ENCODE measurements at places on chromosomes 2 and 18. TPM values are rescaled to one million over a fixed set of nuclear protein-coding genes. Genes with fewer than 3 reads are reported as not detected.

DNA sequence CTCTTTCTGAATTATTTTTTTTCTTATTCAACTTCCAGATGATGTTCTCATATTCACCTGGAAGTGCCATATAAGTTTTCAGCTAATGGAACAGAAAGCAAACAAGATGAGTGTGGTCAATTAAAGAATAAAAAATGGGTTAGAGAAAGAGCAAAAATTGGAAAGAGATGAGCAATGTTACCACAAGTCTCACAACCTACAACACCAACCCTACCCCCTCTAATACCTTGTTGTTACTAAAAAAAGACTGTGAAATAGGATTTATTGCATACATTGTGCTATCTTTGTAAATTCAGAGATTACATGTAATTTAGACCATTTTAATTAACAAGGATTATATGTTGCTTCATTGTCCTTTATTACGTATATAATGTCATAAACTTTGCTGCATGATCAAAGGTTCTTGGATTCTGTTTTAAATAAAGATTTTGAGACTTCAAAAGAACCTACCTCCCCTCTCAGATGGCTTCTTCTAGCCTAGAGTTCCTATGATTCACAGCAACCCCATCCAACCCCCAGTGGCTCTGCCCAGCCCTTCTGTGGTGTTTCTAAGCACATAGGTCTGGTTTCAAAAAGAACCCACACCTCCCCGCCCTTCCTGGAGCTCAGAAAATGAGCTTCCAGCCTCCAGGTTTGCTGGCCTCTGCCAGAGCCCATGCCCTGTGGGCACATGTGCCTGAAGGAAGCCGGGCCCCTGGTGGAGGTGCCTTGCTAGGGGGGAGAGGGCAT lies 24.7 kb downstream of the LGALSL start:
- no peak for DNase-seq

- DNase-seq = no peak
These were observed 1.5 kb upstream of the MPPE1 start for GRCh38 chr18:11909591-11910026.

SERPINB13 gene
- total RNA-seq = 21.2 TPM

DNA sequence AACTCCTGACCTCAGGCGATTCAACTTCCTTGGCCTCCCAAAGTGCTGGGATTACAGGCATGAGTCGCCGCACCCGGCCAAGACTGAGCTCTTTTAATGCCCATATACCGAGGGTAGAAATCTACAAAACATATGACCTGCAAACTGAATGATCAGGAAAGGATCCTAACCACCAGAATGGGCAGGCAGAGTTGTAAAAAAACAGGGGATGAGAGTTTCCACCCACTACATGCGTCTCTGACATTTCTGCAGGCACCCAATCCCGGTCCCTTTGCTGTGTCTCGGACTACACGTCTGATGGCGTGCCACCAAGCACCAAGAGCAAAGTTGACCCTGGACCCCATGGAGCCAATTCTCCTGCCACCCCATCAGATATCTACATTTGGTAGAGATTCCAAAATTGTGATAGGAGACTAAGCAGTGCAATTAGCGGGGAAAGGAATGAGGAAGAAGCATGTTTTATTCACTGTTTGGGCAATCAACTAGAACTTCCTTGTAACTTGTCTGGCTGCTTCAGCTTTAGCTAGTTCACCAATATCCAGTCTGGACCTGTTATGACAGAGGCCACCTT lies 74.1 kb downstream of the ATP8B1 start:
- no peak for DNase-seq

- DNase-seq = peak; percentile 87
These were observed 82.2 kb upstream of the ITGA4 start for GRCh38 chr2:181374781-181375675.

- DNase-seq = no peak
These were observed 117.8 kb upstream of the EPC2 start for GRCh38 chr2:148526509-148527346.

DNA sequence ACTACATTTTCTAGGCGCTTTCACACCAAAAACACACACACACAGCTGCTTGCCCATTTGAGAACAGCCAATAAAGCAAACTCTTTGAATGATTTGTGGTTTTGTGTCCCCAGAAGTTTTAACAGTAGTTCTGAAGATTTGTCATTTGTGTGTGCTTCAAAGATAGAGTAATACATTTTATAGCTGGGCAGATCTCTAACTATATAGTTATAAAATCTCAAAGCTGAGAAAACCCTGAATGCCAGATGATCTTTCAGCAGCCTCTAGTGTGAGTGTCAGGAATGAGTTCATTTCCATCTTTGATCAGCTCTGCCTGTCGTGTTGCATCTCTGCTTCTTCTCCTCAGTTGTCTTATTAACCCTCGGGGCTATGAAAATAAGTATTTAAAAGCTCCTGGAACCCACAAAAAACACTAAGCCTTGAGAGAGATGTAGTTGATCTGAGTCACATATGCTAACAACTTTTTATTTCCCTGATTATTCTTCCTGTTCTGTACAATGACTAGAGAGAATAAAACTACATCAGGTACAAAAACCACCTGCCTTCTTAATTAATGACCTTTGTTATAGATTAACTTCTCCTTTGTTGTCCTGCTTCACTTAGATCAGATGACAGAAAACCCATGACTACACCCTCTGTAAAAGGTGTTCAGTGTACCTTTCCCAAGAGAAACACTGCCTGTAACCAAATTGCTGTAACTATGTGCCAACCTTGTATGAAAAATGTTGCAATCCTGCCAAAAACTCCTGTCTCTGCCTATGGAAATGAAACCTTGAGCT lies 30.0 kb upstream of the SLC3A1 start:
- DNase-seq = no peak

ALK gene
- 0.10 TPM for total RNA-seq

- no peak for DNase-seq
These were observed 68.9 kb upstream of the NCK2 start for GRCh38 chr2:105675841-105676240.

GRCh38 chr2:173370198-173370597 lies 15.5 kb downstream of the CDCA7 start:
- no peak for DNase-seq

GLB1L gene
- 6.8 TPM for total RNA-seq

DNA sequence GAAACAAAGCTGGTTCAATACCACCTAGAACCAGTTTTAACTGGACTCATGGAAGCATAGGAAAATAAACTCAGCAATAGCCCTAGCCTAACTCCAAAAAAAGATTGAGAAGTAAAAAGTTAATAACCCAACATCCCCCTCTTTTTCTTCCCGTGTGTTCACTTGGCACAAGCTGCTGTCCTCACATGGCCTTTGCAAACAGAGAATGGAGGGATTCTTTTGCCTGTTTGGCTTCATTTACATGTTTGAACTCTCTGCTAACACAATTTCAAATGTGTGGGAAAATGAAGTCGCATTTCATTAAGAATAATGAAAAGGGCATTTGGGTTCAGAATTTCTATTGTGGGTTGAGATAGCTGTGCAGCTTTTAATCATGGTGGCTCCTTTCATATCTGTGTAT lies 589.2 kb upstream of the LRRTM1 start:
- no peak for DNase-seq

DNA sequence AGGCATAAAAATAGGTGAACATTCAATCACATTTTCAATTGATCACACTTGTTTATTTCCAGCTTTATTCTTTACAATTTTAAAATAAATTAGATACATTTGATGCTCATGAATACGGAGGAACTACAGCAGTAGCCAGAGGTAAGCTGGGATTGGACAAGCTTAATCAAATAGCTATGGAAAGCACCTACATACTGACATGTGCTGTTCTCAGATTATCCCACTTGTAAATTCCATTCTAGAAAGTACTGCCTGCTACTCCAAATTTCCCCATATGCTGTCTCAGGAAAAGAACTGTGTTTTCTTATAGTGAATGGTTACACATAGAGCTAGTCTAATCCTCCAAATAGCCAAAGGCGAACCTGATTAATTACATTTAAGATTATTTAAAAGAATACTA lies 24.2 kb downstream of the PELI1 start:
- no peak for DNase-seq

- peak; percentile 84 for DNase-seq
These were observed 233.7 kb downstream of the PRKCE start for GRCh38 chr2:45885171-45885621.

- no peak for DNase-seq
These were observed 178.3 kb upstream of the CRIM1 start for GRCh38 chr2:36177282-36177681.

- no peak for DNase-seq
These were observed 5.9 kb upstream of the RNF152 start for GRCh38 chr18:61898640-61899101.

DNA sequence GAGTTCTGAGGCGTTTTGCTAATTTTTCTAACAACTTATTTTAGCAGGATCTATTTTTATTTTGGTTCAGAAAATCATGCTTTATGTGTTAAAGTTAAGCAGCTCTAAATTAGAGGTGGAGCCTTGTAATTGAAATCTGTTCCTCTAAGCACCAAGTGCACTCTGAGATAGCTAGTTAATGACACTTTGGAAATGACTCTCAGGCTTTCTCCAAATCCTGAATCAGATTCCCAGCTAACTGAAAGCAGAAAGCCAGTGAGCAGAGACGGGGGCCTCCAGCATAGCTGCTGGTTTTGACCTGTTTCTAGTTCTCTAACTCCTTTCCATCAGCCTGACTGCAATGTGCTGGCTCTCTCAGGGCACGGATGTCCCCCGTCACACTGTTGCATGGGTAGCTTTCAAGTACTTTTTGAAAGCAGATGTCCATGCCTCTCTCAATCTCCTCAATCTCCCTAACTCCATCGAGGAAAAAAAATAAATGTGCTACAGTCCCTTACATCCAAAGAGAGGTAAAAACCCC lies 326.5 kb downstream of the SATB2 start:
- no peak for DNase-seq

DNA sequence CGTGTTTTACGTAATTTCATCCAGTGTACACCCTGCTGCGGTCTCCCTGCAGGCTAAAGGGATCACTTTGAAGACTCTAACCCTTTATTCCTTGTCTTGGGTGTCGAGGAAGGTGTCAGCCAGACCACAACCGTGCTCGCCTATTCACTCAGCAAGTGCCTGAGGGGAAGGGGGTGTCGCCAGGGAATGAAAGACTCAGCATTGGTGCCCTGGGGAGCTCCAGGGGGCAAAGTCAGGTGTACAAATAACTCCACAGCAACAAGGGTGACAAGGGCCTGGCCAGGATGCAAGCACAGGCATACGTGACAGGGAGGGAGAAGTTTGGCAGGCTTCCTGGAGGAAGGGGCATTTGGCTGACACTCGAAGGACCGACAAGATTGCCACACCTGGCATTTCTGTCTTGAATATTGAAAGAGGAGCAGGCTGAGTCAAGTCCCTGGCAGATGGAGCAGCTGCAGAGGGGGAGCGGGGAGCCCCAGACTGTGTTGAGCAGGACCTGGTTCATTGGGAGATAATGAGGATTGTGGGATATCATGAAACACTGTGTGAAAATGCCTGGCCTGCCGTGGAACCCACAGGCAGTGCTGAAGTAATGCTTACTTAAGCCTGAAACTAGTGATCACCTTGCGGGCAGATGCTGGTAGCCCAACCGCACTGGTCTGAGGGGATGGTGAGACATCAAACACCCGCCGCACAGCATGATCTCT lies 93.9 kb downstream of the RHOB start:
- DNase-seq = no peak

RAX gene
- 0.39 TPM for total RNA-seq

TCF7L1 gene
- total RNA-seq = 8.0 TPM

CHRND gene
- total RNA-seq = 2.4 TPM

GRCh38 chr2:235543128-235543750 lies 49.4 kb downstream of the AGAP1 start:
- no peak for DNase-seq

NR4A2 gene
- total RNA-seq = 5.9 TPM

- no peak for DNase-seq
These were observed 194.7 kb downstream of the UXS1 start for GRCh38 chr2:105999211-105999989.

SERPINB5 gene
- 130 TPM for total RNA-seq

GRCh38 chr2:194494401-194494800 lies 1162.6 kb upstream of the SLC39A10 start:
- DNase-seq = peak; percentile 10

Measured in skin of body (tissue), 3 donors.